ENCODE measurements at places on chromosomes 7 and 10.

DNA sequence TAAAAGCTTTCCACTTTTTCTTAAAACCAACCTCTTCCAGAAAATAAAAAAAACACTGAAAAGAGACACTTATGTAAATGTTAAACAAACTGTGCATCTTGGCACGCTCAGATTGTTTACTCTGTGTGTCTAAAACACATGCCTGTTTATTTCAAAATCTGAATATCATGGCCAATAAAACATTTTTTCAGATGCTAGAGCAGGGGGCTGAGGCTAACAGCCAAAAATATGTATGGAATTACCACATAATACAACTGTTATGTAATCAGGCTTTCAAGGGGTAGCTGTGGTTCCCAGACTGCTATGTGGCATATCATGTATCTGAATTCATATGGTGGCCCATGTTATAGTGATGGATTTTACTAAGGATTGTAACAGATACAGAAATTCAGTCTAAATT lies 130.4 kb downstream of the HIBADH start:
- no peak for DNase-seq

DNA sequence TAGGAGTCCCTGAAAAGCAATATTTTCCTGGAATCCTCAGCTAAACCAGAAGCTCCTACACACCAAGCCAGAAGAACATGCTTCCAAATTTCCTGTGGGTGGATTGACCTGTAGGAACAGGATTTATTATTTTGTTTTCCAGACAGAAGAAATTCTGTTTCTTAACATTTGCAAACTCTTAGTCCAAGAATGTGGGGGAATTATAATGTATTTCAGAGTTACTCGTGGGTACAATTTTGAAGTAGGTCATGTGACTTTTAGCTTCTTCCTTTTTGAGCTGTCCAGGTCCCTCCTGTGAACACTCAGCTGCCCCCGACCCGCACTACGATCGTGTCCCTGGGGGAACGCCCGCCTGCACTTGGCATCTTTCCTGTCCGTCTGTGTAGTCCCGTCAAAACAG lies 27.7 kb upstream of the VIPR2 start:
- DNase-seq: no peak

DNA sequence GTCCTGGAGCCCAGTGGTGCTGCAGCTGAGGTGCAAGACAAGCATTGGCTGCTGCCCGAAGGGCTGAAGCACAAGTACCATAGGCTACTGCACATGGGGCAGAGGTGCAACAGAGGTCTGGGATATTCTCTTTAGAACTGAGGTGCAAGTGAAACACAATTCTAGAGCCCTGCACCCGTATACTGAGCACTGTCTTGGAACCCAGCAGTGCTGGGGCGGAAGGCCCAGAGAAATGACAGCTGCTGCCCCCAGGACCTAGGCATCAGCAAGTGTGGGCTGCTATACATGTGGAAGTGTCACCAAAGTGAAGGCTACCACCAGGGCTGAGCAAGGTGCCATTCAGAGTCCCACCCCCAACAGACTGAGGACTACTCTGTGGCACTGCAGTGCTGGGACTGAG lies 393.6 kb upstream of the STEAP1 start:
- no peak for DNase-seq

GRCh38 chr10:64617085-64617484 lies 1095.9 kb downstream of the REEP3 start:
- no peak for DNase-seq

Measured in progenitor cell of endocrine pancreas (in vitro differentiated cells).